ENCODE measurements at places on chromosomes 1 and 21. TPM values are rescaled to one million over a fixed set of nuclear protein-coding genes. Genes with fewer than 3 reads are reported as not detected.

The IFI6 gene
- total RNA-seq = 577 TPM

The PLA2G2A gene
- total RNA-seq = not detected

The BEND5 gene
- 0.80 TPM for total RNA-seq

The MIXL1 gene
- total RNA-seq = not detected

The E2F2 gene
- 98.9 TPM for total RNA-seq

The CELA3B gene
- total RNA-seq = not detected

The NPPB gene
- not detected for total RNA-seq

Data from activated CD4-positive, alpha-beta memory T cell treated with anti-CD3 and anti-CD28 coated beads, Interleukin-2, amount 10 ng/mL, durations not matched to agents 7 days and 5 days (primary cell).